Progenitor cell of endocrine pancreas (in vitro differentiated cells): ENCODE measurements at places on chromosomes 12 and 14. TPM values are rescaled to one million over a fixed set of nuclear protein-coding genes. Genes with fewer than 3 reads are reported as not detected.

DNA sequence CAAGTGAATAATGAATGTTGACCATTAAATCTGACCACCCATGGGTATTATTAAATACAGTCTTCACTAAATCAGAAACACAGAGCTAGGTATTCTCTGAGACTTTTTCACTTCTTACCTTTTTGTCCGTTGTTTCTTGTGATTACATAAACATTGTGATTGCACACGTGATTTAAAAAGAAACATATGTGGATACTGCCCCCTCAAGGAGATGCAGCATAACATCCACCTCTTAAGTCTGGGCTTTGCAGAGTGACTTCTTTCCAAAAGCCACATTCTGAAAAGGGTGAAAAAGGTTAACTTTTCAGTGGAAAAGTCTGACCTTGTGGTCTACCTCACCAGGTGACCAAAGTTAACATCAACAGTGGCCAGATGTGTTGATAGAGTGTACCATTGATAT, 185.5 kb upstream of the FAR2 start:
- H3K4me1 ChIP-seq, result no peaks in the 10 kb centered on the region
- no peaks in the 10 kb centered on the region for H3K27me3 ChIP-seq
- H3K27ac ChIP-seq, result no peak overlapping the region
- H3K4me3 ChIP-seq, result no peak overlapping the region

- no peak overlapping the region for H3K4me3 ChIP-seq
- no peaks in the 10 kb centered on the region for H3K27me3 ChIP-seq
- H3K36me3 ChIP-seq, result peaks cover 30% of the 10 kb centered on the region
These were observed 35.5 kb downstream of the HECTD1 start for GRCh38 chr14:31172084-31172483.

- no peak overlapping the region for H3K27ac ChIP-seq
- H3K36me3 ChIP-seq, result peaks cover 6% of the 10 kb centered on the region
- DNase-seq, result no peak
- H3K4me3 ChIP-seq, result no peak overlapping the region
These were observed 8.3 kb upstream of the RTL1 start for GRCh38 chr14:100911665-100912316.

The TAS2R13 gene
- total RNA-seq, result 3.0 and 3.4 TPM in 2 replicates

GRCh38 chr14:65704850-65705249, 292.3 kb downstream of the FUT8 start:
- H3K27me3 ChIP-seq, result no peaks in the 10 kb centered on the region
- peaks cover 3% of the 10 kb centered on the region for H3K4me1 ChIP-seq
- peaks cover 4% of the 10 kb centered on the region for H3K36me3 ChIP-seq
- no peak for DNase-seq
- H3K4me3 ChIP-seq, result no peak overlapping the region
- H3K27ac ChIP-seq, result no peak overlapping the region

DNA sequence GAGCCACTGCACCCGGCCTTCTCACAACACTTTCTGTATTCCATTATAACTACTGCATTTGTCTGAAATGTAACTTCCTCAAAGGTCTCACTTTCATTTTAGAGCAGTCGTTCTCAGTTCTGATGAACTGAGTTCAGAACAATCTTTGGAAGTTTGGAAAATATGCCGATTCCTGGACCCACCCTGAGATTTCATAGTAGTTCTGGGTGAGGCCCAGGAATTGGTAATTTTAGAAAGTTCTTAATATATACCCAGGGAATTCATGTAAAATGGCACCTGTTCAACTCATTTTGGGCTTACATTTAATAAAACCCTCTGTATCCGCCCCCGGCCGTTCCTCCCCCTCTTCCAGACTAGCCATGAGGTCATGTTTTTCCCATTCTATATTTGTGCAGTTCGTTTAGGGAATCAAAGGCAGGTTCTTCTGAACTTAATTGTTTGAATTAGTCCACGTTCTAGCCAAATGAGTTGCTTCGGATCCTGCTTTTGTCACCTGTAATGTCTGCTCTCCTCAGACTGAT, 5.9 kb downstream of the GSG1 start:
- no peak overlapping the region for H3K27ac ChIP-seq
- H3K36me3 ChIP-seq, result no peaks in the 10 kb centered on the region
- no peak overlapping the region for H3K4me3 ChIP-seq
- H3K4me1 ChIP-seq, result peaks cover 41% of the 10 kb centered on the region
- no peak for DNase-seq

The HOXC10 gene
- not detected in 2 replicates for total RNA-seq

GRCh38 chr14:80924365-80925103, 17.0 kb downstream of the CEP128 start:
- H3K36me3 ChIP-seq, result peaks cover 2% of the 10 kb centered on the region
- DNase-seq, result no peak

The C12orf60 gene
- total RNA-seq, result 2.7 and 3.5 TPM in 2 replicates

The GLTP gene
- 20.8 and 21.7 TPM in 2 replicates for total RNA-seq

DNA sequence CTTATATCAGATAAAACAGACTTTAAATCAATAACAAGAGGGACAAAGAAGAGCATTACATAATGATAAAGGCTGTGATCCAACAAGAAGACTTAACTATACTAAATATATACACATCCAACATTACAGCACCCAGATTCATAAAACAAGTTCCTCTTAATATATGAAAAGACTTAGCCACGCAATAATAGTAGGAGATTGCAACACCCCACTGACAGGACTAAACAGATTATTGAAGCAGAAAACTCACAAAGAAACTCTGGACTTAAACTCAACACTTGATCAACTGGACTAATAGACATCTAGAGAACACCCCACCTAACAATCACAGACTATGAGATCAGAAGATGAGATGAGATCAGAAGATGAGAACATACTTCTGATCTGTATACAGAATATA, 5.7 kb upstream of the CLEC14A start:
- H3K27me3 ChIP-seq, result peaks cover 44% of the 10 kb centered on the region
- no peak for DNase-seq
- H3K27ac ChIP-seq, result no peak overlapping the region
- no peak overlapping the region for H3K4me3 ChIP-seq
- H3K36me3 ChIP-seq, result no peaks in the 10 kb centered on the region

- peaks cover 5% of the 10 kb centered on the region for H3K4me1 ChIP-seq
- H3K27ac ChIP-seq, result no peak overlapping the region
- no peak overlapping the region for H3K4me3 ChIP-seq
- no peak for DNase-seq
These were observed 40.1 kb downstream of the CREBL2 start for GRCh38 chr12:12651752-12652151.

DNA sequence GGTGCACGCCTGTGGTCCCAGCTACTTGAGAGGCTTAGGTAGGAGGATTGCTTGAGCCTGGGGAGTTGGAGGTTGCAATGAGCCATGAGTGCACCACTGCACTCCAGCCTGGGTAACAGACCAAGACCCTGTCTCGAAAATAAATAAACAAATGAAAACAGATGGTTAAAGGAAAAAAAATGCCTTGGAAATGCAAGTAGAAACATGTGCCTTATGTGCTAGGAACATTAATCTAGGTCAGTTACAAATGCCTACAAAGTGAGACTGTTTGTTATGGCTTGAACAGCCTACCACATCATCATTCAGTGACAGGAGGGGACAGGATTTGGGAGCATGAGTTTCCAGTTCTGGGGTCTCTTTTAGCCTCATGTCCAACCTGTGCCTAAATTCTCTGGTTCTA, 52.4 kb upstream of the BCAT1 start:
- no peaks in the 10 kb centered on the region for H3K27me3 ChIP-seq
- DNase-seq, result no peak

DNA sequence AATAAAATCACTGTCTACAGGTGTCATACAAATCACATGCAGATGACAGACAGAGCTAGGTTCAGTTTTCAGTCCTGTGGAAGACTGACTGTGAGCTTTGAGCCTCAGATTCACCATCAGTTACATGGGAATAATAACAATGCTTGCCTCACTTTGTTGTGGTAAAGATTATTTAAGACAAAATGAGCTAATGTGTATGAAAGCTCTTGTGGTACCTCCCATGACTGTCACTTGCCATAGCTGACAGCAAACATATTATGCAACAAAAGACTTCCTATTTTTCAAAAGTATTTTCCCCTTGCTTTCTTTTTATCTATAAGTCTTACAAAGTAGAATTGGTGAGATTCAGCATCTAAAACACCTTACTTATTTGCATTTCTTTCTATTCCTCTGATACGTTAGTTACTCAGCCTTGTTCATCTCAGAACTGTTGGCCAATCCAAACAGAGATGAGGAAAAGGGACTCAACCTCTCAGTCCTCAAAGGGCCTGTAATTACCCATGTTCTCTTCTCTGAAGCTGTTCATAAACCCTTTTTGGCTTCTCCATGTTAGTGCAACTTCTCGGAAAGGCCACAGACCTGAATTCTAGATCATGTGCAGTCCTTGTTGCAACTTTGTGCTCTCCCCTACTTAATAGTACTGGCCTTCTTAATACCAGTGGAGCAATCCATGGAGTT, 8.8 kb upstream of the DDHD1 start:
- no peak overlapping the region for H3K4me3 ChIP-seq
- no peaks in the 10 kb centered on the region for H3K4me1 ChIP-seq
- no peak for DNase-seq

DNA sequence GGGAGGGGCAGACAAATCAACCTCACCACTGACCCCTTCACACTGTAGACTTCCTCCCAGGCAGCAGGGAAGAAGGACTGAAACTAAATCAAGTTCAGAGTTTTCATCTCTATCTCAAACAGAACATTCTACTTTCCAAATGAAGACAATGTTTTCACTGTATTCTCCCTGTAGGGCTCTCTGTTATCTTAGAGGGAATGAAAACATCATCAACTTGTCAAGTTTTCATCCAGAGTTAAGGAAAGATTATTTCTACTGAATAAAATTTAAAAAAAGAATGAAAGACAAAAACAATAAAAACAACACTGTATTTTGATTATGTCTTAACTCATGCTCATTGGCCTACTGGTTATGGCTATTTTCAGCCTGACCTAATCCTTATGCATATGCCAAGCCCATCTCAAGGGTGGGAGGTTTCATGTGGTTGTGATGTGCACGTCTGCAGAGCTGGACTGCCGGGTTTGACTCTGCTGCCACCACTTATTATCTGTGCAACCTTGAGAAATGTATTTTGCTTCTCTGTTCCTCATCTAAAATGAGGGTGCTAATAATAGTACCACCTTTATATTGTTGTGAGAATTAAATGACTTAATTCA, 152.0 kb upstream of the AVPR1A start:
- peaks cover 5% of the 10 kb centered on the region for H3K4me1 ChIP-seq
- no peak overlapping the region for H3K27ac ChIP-seq
- no peak for DNase-seq
- no peaks in the 10 kb centered on the region for H3K27me3 ChIP-seq
- no peaks in the 10 kb centered on the region for H3K36me3 ChIP-seq
- no peak overlapping the region for H3K4me3 ChIP-seq

GRCh38 chr14:99212646-99213045, 59.4 kb downstream of the BCL11B start:
- H3K36me3 ChIP-seq, result no peaks in the 10 kb centered on the region
- no peak for DNase-seq
- H3K27me3 ChIP-seq, result peaks cover 3% of the 10 kb centered on the region
- H3K4me3 ChIP-seq, result no peak overlapping the region
- H3K27ac ChIP-seq, result no peak overlapping the region

- no peak overlapping the region for H3K27ac ChIP-seq
- H3K4me3 ChIP-seq, result no peak overlapping the region
- no peaks in the 10 kb centered on the region for H3K36me3 ChIP-seq
- H3K4me1 ChIP-seq, result no peaks in the 10 kb centered on the region
- H3K27me3 ChIP-seq, result no peaks in the 10 kb centered on the region
These were observed 62.7 kb downstream of the LRRK2 start for GRCh38 chr12:40287369-40287975.

- no peak overlapping the region for H3K4me3 ChIP-seq
- peaks cover 13% of the 10 kb centered on the region for H3K27me3 ChIP-seq
- no peak for DNase-seq
These were observed 571 bp downstream of the CPNE6 start for GRCh38 chr14:24071836-24072430.

DNA sequence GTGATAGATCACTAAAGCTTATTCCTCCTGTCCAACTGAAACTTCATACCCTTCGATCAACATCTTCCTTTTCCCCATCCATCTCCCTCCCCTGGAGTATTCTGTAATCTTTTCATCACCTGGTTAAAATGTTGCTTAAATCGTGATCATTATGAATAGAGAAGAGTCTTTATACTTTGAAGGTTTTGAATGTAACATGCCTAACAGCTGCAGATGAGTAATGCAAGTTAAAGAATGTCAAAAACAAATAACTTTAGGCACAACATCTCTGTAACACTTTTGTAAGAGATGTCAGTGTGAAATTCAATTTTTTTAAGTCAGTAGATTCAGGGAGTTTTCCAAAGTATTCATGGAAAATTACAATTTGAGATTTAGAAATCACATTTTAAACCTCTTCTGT, 25.0 kb downstream of the RXYLT1 start:
- H3K27ac ChIP-seq, result no peak overlapping the region
- peaks cover 6% of the 10 kb centered on the region for H3K4me1 ChIP-seq
- DNase-seq, result no peak
- H3K27me3 ChIP-seq, result no peaks in the 10 kb centered on the region
- peaks cover 2% of the 10 kb centered on the region for H3K36me3 ChIP-seq

- H3K27me3 ChIP-seq, result no peaks in the 10 kb centered on the region
- no peaks in the 10 kb centered on the region for H3K4me1 ChIP-seq
- peaks cover 1% of the 10 kb centered on the region for H3K36me3 ChIP-seq
- H3K4me3 ChIP-seq, result no peak overlapping the region
These were observed 380.1 kb downstream of the ALG10 start for GRCh38 chr12:34402228-34402898.
